ENCODE measurements at places on chromosomes 12 and 14.

DNA sequence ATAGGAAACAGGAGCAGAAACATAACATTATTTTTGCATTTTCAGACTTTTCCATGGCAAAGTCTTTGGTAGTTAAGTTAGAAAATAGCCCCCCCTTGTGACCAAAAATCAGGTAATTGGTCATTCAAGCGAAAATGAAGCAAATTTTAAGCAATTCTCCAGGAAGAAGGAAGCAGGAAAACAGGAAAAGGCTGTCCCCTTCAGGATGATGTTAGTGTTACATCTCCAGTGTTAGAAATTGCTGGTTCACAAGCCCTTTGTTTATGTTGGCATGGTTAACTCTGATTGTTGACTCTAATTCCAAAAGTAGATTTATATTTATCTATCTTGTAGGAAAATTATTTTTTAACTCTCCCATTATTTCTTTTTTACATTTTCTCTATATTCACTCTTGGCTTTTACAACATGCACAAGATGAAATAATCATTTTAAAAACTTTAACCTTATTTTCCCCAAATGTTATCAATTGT, 18.8 kb upstream of the GAS2L3 start:
- no peak for DNase-seq

GRCh38 chr14:104844306-104845032, 20.6 kb upstream of the CEP170B start:
- no peak for DNase-seq

DNA sequence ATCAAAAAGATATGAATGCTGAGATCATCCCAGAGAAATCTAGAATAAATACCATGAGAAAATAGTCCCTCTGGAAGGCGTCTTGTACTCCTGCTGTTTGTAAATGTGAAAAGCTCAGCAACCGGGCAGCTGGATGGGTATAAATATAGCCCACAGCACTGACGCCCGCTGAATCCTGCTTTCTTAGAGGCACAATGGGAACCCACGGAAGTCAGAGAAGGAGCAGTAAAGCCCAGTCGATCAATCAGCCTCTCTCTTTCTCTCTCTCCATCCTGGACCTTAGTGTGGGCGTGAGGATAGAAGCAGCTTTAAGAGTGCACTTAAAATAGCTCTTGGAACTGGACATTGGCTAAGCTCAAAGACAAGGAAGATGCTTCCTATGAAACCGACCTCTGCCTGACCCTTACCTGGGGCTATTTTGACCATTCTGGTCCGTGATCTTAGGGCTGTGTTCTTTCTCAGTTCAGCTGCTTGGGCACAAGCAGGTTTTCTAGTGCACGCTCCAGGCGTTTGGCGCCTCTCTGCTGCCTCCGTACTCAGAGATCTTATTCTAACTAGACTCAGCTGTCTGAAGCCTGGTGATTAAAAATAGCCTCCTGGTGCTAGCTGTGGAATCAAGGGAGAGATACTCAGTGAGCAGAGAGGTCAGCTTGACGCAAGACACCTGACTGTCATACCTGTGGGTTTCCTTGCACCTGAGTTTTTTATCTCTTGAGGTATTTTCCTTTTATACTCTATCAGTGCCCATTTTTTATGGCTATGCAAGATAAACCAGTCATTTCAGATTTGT, 144.6 kb downstream of the ETV6 start:
- DNase-seq: no peak

GRCh38 chr12:8771072-8771471, 51.3 kb upstream of the A2ML1 start:
- DNase-seq: no peak

DNA sequence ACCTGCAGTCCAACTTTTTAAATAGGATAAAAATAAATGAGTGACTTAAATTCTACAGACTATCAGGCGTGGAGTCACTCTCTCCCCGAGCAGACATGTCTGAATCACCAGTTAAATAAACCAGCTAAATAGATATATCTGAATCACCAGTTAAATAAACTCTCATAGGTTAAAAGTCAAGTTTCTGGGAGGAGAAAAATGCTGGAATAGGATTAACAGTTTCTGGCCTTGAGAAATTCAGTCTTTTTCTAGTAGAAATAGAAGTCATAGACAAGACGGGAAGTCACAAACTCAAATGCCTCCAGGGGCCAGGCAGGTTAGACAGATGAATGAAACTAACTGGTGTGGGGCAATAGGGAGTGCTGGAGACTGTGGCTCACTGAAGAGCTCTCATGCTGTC, 258.6 kb upstream of the TMEM132C start:
- no peak for DNase-seq

- no peak for DNase-seq
These were observed 283.5 kb downstream of the KSR2 start for GRCh38 chr12:117685110-117685926.

- DNase-seq: no peak
These were observed 309.4 kb upstream of the DIO3 start for GRCh38 chr14:101251812-101252442.

DNA sequence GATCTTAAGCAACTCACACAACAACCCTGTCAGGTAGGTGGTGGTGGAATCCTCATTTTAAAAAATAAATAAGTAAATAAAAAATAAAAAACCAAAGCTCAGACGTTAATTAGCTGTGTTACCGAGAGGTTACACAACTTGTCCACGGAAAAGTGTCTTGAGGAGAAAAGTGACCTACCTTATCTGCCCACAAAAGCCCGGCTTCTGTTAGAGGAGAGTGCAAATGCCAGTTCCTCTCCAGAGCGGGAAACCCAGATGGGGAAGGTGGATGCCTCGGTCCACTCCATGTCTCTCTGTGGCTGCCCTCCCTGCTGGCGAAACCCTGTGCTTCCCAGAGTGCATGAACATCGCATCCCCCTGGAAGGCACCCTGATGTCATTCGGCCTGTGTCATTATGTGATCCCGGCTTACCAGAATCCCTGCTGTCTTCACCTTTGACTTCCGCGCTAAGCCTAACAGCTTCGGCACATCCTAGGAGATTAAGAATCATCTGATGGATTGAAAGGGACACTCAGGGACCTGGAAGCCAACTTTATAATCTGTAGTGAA, 6.4 kb downstream of the MLXIP start:
- DNase-seq: no peak

DNA sequence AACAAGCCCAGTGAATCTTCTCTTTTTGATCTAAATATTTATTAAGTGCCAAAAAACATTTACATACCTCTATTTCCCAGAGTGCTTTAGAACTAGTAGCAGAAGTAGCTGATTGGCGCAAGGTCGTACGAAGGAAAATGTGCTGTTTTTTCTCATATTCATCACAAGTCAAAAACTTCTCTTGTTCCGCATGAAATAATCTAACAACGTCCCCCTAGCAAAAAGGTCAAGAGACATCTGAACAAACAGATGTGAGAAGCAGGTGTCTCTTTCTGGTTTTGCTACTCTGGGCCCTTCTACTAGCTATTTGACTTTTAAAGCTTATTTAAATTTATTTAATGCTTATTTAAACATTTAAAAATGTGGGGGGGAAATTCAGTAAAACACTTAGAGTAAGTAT, 117.8 kb downstream of the ITPR2 start:
- DNase-seq: no peak

GRCh38 chr12:57628280-57629191, 4.5 kb downstream of the B4GALNT1 start:
- DNase-seq: no peak

- DNase-seq: no peak
These were observed 67.1 kb downstream of the DERA start for GRCh38 chr12:15977999-15978951.

DNA sequence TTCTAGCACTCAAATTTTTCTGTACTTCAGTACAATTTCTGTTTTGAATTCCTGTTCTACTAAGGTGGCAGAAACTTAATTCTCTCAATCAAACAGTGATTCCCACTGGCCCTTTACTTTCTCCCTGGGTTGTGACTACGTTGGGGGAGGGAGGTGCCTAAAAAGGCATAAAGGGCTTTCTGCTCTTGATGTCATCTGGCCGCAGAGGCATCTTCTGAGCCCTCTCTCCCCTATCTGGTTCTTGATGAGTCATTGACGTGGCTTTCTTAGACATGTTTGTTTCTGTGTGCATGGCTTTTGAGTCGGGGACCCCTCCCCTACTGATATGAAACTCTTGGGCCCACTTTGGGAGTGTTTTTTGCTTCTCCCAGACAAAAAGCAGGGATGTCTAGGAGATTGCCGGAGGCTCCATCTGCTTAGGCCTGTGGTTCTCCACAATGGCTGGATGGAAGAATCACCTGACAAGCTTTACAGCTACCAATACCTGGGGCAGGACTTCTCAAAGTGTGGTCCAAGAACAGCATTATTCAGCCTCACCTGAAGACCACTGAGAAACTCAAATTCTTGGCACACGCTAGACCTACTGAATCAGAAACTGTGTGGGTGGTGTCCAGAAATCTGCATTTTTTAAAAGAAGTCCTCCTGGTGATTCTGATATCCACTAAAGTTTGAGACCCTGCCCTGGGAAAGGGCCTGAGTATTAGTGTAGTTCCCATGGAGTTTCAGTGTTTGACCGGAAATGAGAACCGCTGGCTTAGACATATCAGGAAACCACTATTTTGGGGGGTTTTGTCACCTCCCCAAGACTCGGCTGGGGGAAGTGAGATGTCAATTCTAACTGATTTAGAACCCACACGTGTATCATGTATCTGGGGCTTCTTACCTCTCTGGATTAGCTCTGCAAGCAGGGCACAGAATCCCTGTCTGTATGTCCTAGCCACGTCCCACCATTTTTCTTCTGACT, 395.7 kb upstream of the PDE3A start:
- DNase-seq: no peak

DNA sequence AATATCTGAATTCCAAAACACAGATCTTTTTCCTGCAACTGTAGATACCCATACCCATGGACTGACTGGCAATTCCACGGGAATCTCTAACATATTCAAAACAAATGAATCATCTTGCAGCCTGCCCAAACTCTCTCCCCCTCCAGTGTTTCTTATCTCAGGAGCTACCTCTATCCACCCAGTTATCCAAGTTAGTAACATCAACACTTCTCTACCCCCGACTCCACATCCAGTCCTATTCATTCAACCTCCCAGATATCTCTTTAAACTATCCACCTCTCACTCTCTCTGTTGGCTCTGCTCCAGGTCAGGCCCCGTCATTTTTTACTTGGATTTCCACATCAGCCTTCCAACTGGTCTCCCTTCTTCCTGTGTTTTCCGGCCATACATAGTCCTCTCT, 6.7 kb upstream of the KCNH5 start:
- no peak for DNase-seq

DNA sequence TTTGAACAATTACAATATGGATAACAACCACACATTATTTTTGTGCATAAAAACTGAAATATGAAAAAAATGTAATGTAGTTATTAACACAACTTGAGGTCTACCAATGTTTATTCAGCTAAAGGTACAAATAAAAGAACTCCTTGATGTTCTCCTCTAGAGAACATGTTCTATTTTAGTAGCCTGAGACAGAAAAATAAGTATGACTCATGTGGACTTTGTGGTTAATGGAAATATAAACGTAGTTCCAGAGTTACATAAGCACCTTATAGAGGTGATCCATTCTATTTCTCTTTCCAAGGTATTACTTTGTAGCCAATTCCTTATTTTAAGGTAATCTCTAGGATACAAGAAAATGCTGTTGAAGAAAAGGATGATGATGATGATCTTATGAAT, 25.7 kb downstream of the ALKBH1 start:
- no peak for DNase-seq

All from effector memory CD4-positive, alpha-beta T cell (primary cell).